ENCODE measurements at places on chromosomes 2 and 18.

- no peaks in the 10 kb centered on the region for H3K27me3 ChIP-seq
- DNase-seq: no peak
- no peak overlapping the region for H3K27ac ChIP-seq
- H3K4me1 ChIP-seq: no peaks in the 10 kb centered on the region
- H3K36me3 ChIP-seq: no peaks in the 10 kb centered on the region
- H3K4me3 ChIP-seq: no peak overlapping the region
Observed at GRCh38 chr2:236547725-236548124, 21.9 kb upstream of the ACKR3 start.

DNA sequence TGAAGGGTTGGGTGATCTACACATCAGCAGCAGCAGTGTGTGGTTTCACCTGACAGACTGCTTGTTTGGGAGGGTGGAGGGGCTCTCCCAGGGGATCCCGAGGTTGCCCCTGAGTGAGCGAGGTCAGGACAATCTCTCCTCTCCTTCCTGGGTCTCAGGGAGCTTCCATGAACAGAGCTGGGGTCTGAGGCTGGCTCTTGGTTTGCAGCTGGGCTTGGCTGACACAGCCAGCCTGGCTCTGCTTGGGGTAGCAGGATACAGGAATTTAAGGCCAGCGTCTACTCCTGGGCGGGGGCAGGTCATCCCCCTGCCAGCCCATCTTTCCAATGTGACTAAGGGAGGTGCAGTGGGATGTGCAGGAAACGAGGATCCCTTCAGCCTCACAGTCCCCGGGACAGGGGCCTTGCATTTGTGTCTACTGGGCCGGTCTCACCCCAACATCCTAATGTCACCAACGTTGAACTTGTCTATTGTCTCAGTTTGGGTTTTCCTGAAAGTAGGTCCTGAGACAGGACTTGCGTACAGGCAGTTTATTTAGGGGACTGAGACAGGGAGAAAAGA is 262.6 kb upstream of the HDAC4 start:
- H3K4me1 ChIP-seq: no peaks in the 10 kb centered on the region
- peaks cover 52% of the 10 kb centered on the region for H3K27me3 ChIP-seq
- no peak overlapping the region for H3K4me3 ChIP-seq

DNA sequence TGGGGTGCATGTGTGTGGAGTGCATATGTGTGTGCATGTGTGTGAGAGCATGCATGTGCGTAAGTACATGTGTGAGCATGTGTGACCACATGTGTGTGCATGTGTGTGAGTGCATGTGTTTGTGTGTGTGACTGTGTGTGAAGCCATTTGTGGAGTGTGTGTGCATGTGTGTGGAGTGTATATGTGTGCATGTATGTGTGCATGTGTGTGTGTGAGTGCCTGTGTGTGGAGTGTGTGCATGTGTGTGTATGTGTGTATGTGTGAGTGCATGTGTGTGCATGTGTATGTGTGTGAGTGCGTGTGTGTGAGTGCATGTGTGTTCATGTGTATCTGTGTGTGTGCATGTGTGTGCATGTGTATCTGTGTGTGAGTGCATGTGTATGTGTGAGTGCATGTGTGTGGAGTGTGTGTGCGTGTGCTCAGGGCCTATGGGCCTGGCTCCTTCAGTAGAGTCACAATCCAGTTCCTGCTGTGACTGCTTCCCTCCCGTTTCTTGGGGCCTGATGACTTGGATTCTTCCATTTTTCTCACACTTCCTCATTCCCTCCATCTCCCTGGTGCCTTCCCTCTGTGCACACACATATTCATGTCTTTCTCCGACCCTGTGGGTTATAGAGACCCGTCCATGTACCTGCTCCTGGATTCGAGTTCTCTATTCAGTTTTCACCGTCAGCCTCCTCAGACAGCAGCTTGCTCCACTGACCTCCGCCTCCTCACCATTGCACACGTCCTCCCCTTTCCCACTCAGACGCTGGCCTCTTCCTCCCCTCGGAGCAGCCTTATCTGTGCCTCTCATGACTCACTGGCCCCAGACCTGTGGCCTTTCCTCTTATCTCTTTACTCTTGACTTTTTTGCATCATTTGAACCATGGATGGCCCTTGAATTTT is 25.2 kb downstream of the TOGARAM2 start:
- no peaks in the 10 kb centered on the region for H3K27me3 ChIP-seq
- H3K4me3 ChIP-seq: no peak overlapping the region
- no peak for DNase-seq
- no peaks in the 10 kb centered on the region for H3K4me1 ChIP-seq
- no peak overlapping the region for H3K27ac ChIP-seq

DNA sequence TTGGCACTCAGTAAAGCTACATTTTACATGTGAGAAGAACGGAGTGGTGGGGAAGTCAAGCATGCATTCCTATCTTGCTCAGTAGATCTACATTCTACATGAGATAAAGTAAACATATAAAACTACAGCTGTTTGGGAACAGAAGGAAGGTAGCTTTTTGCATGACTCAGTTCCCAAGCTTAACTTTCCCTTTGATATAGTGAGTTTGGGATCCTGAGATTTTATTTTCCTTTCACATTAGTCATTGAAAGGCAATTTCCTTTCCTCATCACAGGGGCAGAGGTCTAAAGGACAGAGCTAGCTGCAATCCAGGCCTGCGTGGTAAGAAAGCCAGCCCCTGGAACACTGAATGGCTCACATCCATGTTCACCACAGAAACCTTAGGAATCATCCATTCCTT is 257.2 kb downstream of the SRBD1 start:
- H3K4me3 ChIP-seq: no peak overlapping the region
- no peaks in the 10 kb centered on the region for H3K36me3 ChIP-seq
- DNase-seq: peak; percentile 98

DNA sequence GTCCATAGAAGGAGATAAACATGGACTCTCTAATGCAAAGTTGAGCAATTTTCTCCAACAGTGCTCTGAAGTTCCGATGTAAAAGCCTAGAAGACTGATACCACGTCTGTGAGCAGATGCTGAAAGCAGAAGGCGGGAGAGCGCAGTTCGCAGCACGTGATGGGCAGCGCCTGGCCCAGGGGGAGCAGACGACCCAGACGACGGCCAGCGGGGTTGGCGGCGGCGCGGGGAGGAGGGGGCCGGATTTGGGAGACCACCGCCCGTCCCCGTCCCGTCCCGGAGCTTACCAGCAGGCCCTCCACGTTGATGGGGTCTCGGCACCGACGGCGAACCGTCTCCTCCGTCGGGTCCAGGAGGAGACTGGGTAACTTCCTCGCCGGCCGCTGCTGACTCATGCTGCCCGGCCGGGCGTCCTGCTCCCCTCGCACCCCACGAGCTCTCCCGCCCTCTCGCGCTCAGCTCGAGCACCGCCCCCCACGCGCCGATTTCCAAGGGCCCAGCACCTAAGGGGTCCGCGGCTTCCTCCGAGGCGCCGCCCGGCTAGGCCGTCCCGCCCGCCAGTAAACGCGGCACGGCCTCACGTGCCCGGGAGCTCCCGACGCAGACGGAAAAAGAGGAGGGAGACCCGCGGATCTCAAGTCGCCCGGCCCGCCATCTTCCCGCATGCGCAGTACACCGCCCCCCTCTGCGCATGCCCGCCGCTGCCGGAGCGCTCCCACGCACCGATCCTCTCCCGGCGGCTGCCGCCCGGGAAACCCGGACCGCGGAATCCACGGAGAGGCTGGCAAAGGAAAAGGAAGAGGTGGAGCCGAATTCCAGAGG is at the start of gene E2F6:
E2F6 (minus strand) TSS at position 677 of the 822 bp plus-strand sequence; CDS start at position 395, 282 bp downstream.
- H3K4me3 ChIP-seq: peak within 1 kb of the TSS; percentile 87
- peak within 1 kb of the TSS; percentile 74 for H3K27ac ChIP-seq
- H3K4me1 ChIP-seq: peaks cover 38% of the 10 kb centered on the region
- peak; percentile 97 for DNase-seq
- H3K36me3 ChIP-seq: peaks cover 18% of the 10 kb centered on the region

Data from PC-3 (cell line).